ENCODE measurements at places on chromosomes 5 and 9. TPM values are rescaled to one million over a fixed set of nuclear protein-coding genes. Genes with fewer than 3 reads are reported as not detected.

Gene C9orf50
- total RNA-seq, result not detected

Gene LCN15
- not detected for total RNA-seq

DNA sequence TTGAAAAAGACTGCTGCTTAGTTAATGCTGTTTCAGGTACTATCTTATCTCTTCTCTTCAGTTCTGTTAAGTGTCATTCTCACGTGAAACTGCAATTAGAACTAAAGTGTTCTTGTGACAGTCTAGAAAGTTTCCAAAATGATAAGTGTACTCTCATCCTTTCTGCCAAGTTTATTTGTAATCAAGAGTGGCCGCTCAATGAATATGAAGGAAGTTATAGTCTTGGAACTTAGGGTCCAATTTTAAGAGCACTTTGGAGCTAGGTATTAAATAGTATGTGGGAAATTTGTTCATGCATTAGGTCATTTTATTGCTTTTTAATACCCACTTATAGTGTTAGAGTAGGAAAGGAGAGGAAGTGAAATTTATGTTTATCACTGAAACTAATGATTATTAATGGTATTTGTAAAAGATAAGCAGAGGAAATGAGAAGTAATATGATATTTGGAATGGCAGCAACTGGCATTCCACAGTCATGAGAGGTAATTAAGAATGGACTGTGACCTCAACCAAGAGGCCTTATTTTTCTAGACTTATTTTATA, 20.4 kb downstream of the XRCC4 start:
- ATAC-seq, result no peak

DNA sequence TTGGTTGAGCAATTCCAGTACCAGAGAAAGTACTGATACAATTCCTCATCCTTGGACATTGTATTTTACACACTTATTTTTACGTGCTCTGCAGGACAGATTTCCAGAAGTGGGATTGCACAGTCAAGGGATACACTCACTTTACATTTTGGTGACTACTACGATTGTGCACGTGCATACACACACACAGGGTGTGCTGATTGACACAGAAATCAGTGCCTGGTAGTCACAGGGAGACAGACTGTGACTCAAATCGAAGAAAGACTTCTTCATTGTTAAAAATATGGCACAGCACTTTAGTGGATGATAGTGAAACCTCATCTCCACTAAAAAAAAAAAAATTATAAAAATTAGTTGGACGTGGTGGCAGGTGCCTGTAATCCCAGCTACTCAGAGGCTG, 1.5 kb downstream of the GARIN3 start:
- no peak for ATAC-seq

DNA sequence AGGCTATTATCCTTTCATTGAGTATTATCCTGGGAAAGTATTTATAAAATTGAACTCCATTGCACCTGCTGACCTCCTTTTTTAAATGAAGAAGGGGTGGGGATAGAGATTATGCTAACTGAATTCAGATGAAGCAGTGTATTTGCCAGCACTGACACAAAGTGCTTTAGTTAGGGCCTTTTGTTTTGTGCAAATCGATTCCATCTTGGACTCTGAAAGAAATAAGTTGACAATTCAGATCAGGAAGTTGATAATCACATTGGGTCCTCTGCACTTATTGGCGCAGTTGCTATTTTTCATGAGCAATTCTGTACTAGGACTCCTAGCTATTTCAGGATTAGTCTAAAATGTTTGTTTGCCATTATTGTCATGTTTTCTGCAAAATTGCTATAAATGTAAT, 101.6 kb upstream of the FSD1L start:
- no peak for ATAC-seq

All from esophagus mucosa (tissue), 1 donor.